EL (cell line): ENCODE measurements at places on chromosomes 11 and 22.
A peak's percentile ranks its signal among the peaks of the same experiment; 100 is the strongest.

GRCh38 chr11:196786-197731 is 4.2 kb downstream of the SCGB1C1 start:
- no peak for DNase-seq

DNA sequence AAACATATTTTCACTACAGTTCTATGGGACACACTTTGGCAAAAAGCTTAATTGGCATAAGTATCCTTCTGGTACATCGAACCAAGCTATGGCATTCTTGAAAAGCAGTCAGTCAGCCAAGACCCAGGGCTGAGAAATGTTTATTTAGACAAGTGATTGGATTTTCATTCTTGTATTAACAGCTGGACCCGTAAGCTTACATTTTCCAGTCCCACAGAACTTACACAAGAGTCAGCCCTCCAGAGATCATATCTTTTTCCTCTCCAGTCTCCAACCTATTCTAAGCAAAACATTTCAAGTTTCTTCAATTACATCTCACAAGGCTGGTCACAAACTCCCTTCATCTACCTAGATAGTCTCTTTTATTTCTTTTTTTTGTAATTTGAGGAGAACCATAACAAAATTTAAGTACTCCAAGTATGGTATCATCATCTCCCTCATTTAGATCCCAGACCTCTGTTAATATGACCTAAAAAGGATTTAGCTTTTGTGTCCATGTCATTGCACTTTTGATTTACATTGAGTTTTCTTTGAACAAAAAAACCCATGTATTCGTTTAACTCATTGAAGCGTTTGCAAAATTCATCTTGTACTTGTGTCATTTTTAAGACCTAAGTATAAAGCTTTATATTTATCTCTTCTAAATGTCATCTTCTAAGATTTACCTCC is 67.9 kb upstream of the GRK3 start:
- no peak for DNase-seq

DNA sequence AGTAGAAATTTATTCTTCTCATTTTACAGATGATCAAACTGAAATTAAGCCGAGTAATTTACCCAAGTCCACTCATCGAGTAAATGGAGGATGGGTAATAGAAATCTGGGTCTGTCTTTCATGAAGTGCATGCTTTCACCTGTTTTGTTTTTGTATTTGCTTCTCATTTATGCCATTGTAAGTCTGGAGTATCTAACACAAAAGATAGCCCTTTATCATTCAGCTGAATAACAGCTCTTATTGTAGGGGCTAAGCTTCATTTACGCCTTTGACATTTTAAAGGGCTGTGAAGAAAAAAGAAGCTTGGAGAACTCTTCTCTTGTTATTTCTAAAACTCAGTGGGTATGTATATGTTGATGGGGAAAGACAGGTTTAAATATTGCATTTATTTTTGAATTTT is 1196.2 kb upstream of the TENM4 start:
- DNase-seq = no peak

GRCh38 chr11:25730230-25730629 is 601.7 kb upstream of the ANO3 start:
- DNase-seq = no peak

- DNase-seq = peak; percentile 26
Measured at GRCh38 chr22:27349456-27349855, 452.1 kb downstream of the MN1 start.

DNA sequence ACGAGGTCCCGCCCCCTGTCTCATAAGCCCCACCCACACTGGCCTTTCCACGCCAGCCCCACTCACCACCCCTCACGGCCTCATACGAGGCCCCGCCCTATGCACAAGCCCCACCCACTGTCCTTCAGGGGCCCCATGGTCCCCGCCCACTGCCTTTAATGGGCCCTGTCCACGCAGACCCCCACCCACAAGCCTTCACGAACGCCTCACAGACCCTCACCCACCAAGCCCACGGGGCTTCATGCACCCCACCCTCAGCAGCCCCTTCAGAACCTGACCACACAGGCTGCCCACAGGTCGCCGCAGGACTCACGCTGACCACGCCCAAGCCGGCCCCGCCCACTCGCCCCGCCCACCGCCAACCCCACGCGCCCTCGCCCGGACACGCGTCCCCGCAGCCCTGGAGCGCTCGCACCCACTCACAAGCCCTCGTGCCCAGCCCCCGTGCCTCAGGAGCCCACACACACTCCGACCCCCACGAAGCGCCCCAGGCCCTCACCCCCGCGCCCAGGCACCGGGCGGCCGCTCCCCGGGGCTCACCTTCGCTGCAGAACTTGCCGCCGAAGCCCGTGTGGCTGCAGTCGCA is 10.5 kb downstream of the NRXN2 start:
- DNase-seq = no peak

DNA sequence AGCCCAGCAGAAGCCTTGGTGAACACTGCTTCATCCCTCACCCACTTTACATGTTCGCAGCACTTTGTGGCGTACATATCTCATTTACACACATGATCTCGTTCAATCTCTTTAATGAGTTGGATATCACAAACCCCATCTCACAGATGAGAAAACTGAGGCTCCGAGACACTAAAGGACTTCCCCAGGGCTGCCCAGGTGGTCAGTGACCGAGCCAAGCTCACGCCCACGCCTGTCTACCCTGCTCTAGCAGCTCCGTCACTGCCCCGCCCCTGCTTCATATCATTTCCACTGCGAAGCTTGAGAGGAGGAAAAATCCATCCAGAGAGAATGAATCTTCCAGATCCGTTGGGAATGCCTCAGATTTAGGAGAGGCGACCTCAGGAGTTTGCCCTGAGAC is 11.8 kb upstream of the DSCAML1 start:
- DNase-seq = no peak

GRCh38 chr22:25564320-25564978 is at the start of gene GRK3:
Gene GRK3, plus strand, starts transcription at chr22:25564675. Its CDS starts 366 bp downstream, at chr22:25565041.
- peak; percentile 76 for DNase-seq

DNA sequence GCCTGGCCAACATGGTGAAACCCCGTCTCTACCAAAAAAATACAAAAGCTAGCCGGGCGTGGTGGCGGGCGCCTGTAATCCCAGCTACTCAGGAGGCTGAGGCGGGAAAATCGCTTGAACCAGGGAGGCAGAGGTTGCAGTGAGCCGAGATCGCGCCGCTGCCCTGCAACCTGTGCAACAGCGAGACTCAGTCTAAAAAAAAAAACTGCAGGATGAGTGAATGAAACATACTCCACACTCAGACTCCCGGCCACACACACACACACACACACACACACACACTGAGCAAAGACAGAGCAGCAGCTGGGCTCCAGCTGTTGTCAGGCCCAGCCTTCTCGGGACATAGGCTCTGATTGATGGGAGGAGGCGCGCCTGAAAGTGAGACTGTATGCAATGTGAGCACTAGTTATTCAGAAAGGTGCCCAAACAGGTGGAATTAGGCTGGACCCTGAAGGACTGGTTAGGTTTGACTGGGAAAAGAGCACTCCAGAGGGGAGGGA is 1.5 kb upstream of the PLEKHA7 start:
- no peak for DNase-seq

DNA sequence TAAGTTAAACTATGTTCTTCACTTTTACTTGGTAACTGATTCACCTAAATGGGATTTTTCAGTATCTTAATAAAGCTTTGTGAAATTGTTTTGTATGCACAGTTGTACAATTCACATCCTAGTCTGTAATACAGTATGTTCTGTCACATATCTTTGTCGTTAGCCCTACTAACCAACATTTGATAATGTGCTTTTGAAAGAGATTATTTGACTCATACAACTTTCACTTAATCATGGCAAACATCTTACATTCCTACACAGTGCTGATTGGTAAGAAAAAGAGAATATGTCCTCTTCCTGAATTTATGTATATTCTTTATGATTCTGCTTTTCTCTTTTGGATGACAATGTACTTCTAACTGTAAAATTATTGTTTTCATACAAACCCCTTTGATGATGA is 234.5 kb downstream of the METTL15 start:
- DNase-seq = peak; percentile 10

- no peak for DNase-seq
Measured at GRCh38 chr11:1906181-1906580, 13.3 kb upstream of the TNNT3 start.

- no peak for DNase-seq
Measured at GRCh38 chr22:31046539-31047226, 34.4 kb upstream of the SMTN start.

DNA sequence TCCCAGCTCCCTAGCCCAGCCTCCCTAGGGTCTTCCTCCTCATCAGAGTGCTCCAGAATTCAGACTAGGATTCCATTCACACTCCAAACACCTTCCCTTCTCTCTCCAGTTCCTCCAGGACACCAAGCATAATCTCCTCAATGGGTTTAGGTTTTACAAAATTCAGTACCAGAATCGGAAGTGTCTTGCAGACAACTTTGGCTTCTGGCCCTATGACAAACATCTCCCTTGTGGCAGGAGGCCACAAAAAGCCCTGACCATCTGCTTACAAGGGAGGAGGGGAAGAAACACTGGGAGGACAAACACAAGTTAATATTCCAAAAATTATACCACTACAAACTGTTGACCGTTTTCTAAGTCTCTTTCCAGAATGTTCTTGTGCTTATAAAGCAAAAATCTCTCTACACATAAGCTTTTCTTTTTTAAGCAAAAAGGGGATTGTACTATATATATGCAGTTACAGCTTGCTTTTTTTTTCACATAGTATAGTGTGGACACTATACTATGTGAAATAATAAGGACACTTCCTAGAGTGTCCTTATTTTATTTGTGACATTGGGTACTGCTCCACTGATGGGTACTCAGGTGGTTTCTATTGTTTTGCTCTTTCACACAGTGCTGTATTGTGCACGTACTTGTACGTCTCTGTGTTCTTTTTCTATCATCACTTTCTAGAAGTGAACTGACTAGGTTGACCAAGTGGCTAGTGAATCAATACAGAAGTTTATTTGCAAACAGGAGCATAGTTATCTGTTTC is 78.7 kb downstream of the BDNF start:
- DNase-seq = peak; percentile 38

DNA sequence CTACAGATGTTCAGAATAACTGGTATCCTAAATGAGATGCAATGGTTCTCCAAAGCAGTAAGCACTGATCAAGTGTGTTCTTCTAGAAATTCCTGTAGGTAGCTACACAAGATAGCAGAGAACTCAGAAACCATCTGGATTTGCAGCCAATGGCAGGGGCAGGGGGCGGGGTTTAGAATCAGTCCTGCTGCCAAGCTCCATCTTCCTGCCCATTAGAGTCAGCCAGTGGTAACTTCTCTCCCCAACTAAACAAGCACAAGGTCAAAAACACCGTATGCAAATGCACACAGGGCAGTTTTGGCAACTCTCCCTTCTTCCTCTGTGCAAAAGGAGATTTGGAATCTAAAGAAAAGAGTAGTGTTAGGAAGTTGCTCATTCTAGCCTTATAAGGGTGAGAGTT is 237.5 kb upstream of the CCDC90B start:
- DNase-seq = peak; percentile 3

DNA sequence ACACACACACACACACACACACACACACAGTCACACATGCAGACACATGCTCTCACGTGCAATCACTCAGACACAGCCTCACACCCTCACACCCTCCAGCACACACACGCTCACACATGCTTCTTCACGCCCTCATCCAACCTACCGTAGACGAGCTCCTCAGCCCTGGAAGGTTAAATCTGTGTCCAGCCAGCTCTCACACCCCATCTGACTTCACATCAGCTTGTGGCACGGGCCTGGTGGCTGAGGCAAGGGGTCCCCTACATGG is 1.3 kb upstream of the SCUBE1 start:
- no peak for DNase-seq

- DNase-seq = peak; percentile 77
Measured at GRCh38 chr11:74932797-74933196, 16.1 kb downstream of the XRRA1 start.

DNA sequence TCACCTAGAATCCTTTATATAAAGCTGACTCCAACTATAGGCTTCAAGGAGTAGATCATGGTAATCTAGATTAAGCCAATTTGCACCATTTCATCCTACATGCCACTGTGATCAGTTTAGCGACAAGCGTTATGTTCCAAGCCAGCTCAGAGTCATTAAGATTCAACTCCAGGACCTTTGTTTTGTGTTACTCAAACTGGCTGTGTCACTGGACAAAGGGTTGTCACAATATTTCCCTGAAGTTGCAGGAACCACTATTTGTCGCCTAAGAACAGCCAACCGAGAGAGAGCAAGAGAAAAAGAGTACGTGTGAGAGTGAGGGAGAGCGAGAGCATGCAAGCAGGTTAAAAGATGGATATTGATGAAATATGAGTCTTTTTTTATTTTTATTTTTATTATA is 104.8 kb downstream of the USP35 start:
- no peak for DNase-seq

- DNase-seq = no peak
Measured at GRCh38 chr11:971092-971690, 45.5 kb downstream of the AP2A2 start.

GRCh38 chr11:115660030-115660805 is 156.0 kb upstream of the CADM1 start:
- no peak for DNase-seq

DNA sequence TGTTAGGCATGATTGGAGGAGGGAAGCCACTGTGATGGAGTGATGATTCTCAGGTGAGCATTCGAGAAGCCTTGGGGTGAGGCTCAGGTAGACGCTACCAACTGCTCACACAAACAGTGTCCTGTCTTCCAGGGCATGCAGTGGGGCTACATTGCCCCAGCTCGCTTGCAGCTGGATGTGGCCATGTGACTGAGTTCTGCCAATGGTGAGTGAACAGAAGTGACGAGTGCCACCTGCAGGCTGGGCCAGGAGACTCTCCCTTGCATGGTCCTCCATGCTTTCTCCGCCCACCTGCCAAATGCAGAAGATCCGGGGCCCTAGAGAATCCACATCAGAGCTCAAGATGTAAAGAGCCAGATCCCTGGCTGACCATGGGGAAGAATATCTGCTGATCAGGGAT is 195.9 kb downstream of the BCR start:
- DNase-seq = peak; percentile 31

DNA sequence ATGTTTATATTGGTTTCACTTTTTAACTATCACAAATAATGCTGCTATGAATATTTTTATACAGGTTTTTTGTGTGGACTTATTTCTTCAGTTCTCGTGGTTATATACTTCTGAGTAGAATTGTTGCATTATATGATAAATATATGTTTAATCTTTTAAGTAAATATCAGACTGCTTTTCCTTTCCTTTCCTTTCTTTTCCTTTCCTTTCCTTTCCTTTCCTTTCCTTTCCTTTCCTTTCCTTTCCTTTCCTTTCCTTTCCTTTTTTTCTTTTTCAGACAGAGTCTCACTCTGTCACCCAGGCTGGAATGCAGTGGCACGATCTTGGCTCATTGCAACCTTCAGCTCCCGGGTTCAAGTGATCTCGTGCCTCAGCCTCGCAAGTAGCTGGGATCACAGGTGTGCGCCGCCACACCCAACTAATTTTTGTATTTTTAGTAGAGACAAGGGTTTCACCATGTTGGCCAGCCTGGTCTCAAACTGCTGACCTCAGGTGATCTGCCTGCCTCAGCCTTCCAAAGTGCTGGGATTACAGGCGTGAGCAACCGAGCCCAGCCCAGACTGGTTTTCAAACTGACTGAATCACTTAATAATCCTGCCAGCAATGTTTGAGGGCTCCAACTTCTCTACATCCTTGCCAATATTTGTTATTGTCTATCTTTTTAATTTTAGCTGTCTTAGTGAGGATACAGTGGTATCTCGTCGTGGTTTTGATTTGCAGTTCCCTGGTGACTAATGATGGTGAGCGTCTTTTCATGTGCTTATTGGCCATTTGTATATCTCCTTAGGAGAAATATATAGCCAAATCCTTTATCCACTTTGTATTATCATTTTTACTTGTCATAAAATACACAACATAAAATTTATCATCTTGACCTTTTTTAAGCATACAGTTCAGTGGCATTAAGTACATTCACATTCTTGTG is 21.9 kb downstream of the HTR3B start:
- no peak for DNase-seq

GRCh38 chr11:45385844-45386243 is 99.7 kb upstream of the SYT13 start:
- no peak for DNase-seq

GRCh38 chr11:68002938-68003845 is 705 bp downstream of the UNC93B1 start:
- DNase-seq = no peak
